ENCODE measurements at places on chromosomes 16 and 17.

DNA sequence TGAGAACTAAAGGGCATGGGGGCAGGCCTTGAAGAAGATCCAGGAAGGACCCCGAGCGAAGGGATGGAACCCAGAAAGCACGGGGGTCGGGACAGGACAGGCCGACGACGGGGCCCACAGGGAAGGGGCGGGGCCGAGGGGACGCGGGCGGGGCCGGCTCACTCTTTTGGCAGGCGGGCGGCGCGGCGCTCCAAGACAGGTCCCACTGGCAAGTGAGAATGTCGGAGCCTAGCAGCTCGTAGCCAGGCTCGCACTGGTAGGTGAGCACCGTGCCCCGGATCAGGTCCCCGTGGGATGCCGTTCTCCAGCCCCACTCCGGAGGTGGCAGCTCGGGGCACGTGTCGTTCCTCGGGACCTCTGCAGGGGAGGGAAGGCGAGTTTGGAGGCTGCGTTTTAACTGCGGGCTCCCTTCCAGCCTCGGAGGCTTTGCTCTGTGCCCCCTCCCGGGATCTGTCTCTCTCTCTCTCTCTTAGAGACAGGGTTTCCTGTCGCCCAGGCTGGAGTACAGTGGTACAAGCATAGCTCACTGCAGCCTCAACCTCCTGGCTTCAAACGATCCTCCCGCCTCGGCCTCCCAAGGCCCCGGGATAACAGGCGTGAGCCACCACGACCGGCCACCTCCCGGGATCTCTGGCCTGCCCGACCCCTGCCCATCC, 13.7 kb upstream of the CDIPT start:
- no peak for DNase-seq

DNA sequence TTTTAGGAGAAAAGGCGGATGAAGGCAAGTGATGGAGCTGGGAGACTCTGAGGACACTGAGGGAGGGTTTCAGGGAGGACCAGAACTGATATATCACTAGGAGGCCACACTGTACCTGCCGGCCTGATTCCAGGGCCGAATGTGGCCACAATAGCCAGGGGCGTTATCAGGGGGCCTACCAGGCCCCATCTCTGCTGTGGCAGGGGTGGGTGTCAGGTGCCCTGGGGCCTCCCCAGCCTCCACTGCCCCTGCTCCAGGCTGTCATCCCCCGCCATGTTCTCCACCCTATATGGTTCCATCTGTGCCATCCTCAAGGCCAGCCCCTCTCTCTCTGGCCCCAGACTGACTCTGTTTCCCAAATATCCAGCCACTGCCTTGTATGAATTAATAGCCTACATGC, 246.5 kb downstream of the GSG1L start:
- no peak for DNase-seq

- DNase-seq = no peak
Observed at GRCh38 chr17:16529906-16530305, 37.9 kb upstream of the LRRC75A start.

- DNase-seq = no peak
Observed at GRCh38 chr16:59060207-59060606, 326.1 kb upstream of the GOT2 start.

DNA sequence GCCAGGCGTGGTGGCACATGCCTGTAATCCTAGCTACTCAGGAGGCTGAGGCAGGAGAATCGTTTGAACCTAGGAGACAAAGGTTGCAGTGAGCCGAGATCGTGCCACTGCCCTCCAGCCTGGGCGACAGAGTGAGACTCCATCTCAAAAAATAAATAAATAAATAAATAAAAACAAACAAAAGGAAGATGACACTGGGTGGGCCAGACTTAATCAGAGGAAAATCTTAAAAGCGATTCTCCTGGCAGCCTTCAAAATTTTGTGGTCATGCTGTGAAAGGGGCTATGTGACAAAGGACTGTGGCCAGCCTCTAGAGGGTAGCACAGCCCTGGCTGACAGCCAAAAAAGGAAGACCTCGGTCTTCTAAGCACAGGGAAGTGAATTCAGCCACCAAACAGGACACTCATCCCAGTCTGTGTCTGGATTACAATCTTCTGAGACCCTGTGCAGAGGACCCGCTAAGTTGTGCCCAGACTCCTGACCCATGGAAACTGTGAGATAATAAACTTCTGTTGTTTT, 391.1 kb downstream of the CNTNAP4 start:
- DNase-seq = no peak

- no peak for DNase-seq
Observed at GRCh38 chr16:53131050-53131362, 76.2 kb downstream of the CHD9 start.

- peak; percentile 9 for DNase-seq
Observed at GRCh38 chr16:74736531-74737157, 36.0 kb upstream of the MLKL start.

DNA sequence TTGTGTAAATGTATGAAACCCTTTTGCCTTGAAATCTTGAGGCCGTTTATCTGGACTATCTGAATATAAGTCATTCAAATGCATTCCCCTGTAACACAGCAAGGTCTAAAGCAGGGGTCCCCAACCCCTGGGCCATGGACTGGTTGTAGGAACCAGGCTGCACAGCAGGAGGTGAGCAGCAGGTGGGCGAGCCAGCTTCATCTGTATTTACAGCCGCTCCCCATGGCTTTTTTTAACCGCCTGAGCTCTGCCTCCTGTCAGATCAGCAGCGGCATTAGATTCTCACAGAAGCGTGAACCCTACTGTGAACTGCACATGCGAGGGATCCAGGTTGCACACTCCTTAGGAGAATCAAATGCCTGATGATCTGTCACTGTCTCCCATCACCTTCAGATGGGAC, 24.1 kb downstream of the DNAH3 start:
- no peak for DNase-seq

DNA sequence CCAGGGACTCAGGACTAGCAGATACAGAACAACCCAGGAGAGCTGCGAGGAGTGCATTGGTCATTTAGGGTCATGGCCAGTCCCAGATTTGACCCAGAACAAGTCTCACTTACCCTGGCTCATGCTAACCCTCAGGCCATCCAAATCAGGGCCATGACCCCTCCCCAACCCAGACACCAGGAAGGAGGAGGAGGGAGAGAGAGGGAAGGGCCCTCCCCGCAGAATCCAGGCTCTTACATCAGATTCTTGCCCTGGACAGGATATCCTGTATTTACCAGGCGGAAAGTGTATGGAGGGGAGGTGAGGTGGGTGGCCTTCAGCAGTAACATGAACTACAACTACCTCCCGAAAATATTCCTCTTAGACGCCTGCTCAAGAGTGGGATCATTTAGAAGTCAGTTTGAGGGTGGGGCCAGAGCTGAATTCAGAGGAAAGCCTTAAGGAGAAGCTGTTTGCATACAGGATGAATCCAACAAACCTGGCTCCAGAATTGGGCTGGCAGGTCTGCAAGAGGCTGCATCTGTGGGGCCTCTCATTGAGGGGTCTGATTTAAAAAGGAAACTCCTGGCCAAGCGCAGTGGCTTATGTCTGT, 2.1 kb downstream of the VAT1 start:
- no peak for DNase-seq

DNA sequence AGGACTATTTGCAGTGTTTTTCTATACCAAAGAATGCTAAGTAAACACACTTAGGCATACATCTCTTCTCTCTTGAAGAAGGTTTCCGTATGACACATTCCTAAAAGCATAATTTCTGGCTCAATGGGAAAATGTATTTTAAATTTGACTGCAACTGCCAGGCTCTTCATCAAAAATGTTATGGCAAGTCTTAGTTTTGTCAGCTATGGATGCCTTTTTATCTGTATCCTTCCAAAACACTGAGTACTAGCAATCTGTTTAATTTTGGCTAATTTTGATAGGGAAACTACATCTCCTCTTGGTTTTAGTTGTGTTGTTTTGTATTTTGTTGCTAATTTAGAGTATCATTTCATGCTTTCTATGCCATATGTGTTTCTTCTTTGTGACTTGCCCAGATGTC, 35.4 kb downstream of the MRPS23 start:
- no peak for DNase-seq

DNA sequence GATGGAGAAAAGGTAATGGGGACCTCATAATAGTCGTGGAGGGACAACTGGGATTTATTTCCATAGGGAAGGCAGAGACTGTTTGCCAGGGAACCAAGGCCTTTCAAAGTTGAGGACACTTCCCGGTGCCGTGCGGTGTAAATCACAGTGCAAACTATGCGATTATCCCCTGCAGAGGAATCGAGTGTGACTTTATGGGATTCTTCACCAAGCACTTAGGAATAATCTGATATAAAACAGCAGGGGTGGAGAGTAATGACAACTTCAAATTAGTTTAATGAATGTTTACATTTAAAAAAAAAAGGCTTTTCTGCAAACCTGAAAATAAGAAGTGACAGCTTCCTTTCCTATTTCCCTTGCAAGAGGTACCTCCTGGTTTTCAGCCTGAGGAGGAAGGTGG, 538.2 kb downstream of the MAF start:
- no peak for DNase-seq

- DNase-seq = no peak
Observed at GRCh38 chr16:73213732-73214455, 166.0 kb upstream of the ZFHX3 start.

Data from inflammatory macrophage (primary cell).